ENCODE measurements at places on chromosomes 7 and 10. TPM values are rescaled to one million over a fixed set of nuclear protein-coding genes. Genes with fewer than 3 reads are reported as not detected.

GRCh38 chr10:86083664-86084175, 282.9 kb downstream of the GRID1 start:
- DNase-seq, result no peak

DNA sequence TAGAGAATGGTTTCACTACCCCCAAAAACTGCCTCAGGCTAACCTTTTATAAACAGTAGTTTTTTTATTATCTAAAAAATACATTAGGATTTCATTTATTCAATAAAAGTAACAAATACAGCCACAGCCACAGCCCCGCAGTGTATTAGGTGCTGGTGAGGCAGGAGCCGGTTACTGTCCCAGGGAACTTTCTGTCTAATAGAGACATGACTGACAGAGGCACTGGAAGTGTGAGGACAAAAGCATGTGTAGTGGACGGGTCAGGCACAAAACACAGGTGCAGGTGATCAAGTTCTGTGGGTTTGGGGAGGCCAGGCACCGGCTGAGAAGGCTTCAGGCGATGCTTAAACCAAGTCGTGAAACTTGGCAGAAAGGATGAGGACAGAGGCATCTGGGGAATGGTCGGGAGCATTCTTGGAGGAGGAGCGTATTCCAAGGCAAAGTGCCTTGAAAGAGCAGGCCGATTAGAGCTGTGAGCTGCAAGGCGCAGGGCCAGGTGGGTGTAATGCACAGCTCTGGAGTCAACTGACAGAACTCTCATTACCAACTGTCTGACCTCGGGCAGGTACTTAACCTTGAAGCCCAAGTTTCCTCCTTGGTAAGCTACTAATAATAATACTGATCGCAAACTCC, 138.2 kb downstream of the USP6NL start:
- DNase-seq, result no peak

GRCh38 chr7:113659416-113659815, 259.4 kb downstream of the PPP1R3A start:
- no peak for DNase-seq

GRCh38 chr7:35551321-35552081, 143.4 kb downstream of the HERPUD2 start:
- no peak for DNase-seq

Gene GALNT11
- polyA plus RNA-seq, result 61.3 TPM

Gene EVX1
- polyA plus RNA-seq, result not detected

Gene EBLN1
- not detected for polyA plus RNA-seq

GRCh38 chr7:95330204-95330960, 6.0 kb upstream of the PON1 start:
- no peak for DNase-seq

Gene PRPS1L1
- not detected for polyA plus RNA-seq

Gene URGCP
- 33.9 TPM for polyA plus RNA-seq

Gene NUDT1
- polyA plus RNA-seq, result 18.1 TPM

Gene CDNF
- 3.5 TPM for polyA plus RNA-seq

Gene PPP1R17
- polyA plus RNA-seq, result not detected

Data from right lung (tissue), 10 donors.